Stimulated activated CD8-positive, alpha-beta memory T cell treated with anti-CD3 and anti-CD28 coated beads, Interleukin-7, amount 100 ng/mL, for 1 hour (primary cell): ENCODE measurements at places on chromosomes 6 and 20.

DNA sequence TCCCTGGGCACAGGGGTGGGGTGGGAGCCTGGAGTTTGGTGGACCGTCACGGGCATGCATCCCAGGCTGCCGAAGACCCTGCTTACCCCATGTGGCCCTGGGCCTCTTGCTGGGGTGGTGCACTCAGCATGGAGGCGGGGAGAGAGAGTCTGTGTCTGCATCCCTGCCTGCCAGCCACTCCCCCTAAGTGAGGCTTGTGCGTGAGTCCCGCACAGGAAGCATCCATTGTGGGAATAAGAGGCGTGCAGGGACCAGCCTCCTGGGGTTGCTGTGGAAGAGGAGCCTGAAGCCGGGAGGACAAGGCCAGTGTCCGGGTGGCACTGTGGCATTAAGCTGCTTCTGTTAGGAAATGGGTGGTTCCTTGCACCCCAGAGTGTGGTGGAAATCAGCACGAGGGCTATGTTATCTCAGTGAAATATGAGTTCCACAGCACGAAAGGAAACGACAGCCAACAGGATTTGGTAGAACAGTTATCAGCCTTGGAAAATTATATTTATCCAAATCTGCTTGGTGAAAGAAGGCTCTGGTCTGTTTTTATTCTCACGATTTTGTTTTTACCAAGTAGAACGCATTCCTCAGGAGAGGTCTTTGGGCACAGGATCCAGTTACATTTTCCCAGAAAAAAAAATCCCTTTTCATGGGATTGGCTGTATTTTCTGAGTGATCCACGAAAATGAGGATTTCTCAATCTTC, 35.7 kb downstream of the CDH4 start:
- DNase-seq, result no peak

GRCh38 chr6:122853259-122853995, 64.4 kb downstream of the SMPDL3A start:
- DNase-seq, result no peak

DNA sequence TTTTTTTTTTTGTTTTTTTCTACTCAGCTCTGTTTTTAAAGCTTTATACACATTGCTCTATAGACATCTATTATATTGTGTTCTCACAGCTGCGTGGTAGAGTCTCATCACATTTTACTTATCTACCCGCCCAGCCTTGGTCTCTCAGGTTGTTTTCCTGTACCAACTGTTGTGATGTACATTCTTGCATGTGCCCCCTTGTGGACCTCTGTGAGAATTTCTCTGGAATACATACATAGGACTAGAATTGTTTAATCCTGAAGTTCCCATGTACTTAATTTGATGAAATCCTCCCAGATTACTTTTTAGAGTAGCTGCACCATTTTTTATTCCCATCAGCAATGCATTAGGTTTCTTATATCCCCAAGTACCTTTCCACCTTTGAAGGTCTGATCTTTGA, 40.4 kb upstream of the TINAG start:
- no peak for DNase-seq

DNA sequence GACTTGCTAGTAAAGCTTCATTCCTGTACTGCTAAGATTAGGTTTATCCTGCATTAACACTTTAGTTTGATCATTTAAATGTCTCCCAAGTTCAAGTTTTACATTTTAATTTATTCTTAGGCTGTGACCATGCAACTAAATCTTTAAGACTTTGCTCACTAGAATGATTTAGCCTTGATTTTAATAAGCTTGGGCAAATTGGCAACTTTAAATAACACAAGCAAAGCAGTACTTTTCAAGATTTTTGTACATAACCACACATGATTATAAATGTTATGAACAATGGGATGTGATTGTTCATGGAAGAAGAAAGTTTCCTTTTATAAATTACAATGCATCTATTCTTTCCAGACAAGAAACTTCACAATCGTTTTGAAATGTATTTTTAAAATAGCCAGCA, 948.0 kb upstream of the EPHA7 start:
- DNase-seq, result no peak

DNA sequence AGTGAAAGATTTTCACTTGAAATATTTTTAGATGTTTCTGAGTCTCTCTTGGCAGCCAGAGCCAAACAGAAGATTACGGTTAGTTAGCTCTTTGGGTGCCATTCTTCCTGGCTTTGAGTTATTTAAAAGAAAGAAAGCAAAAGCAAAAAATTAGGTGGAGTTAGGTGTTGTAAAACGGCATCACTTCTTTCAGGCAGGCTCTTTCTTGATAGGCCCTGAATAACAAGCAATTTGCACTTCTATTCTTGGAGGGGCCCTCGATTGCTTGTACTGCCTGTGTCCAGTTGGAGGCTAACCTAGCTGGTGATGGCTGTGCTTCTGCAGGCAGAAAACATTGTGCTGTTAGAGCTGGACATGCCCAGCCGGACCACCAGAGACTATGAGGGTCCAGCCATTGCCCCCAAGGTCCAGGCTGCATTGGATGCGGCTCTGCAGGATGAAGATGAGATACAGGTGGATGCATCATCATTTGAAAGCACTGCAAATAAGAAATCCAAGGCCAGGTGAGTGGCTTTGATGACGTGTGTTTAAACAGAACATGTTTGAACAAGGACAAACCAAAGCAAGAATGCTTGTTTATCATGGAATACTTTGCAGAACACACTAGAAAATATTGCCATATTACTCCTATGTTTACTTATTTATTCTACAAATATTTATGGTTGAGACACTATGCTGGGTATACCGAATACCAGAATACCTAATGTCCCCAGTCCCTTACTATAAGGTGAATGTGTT, 28.1 kb upstream of the ASXL1 start:
- DNase-seq, result no peak

- DNase-seq, result no peak
Observed at GRCh38 chr20:34022151-34022838, 28.6 kb downstream of the RALY start.

DNA sequence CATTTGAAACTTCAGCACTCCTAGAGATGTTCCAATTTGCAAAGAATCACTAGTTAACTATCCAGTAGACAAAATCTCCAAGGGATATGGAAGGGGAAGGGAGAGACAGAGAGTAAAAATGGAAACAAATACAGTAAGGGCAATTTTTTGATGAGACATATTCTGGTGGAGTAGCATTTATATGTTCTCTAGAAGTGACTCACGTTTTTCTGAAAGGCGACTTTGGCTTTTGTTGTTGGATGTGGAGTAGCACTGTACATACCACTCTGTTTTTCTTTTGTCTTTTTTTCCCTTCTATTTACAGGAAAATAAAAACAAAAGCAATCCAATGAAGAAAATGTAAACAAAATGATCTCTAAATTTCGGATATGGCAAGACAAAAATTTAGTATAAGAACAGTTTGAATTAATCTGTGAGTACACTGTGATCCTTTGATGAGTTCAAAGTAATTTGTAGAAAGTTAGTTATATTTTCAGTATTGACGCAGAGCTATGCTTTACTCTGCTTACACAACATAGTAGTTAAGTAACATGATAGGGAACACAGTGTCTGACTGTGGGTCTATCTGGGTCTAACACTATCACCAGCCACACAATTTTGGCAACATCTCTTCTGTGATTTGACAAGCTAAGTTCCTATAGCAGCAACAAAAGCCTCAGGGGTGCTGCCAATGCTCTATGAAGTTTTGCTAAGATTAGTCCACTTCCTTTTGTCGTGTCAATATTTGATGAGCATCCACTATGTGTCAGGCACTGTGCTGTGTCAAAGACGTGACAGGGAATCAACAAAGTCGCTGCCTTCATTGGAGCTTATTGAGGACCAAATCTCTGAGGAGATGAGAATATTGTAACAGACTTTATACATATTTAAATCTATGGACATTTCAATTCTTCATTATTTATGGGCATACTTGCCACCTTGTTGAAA, 27.3 kb upstream of the TAGAP start:
- no peak for DNase-seq

DNA sequence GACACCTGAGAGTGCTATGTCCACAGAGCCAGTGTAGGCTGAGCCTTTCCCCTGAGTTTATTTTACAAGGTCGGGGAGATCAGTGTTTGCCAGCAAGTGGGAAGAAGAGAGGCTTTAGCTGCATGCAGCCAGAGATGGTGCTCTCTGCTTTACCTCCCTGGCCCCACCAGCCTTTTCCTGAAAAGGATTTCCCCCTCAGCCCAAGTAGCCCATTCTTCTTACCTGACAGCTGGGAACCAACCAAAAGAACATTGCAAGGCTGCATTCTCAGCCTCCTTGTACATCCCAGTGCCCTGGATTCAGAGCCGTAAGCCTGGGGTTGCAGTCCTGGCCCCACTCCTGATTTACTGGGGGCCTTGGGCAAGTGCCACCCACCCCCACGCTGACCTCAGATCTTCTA, 16.9 kb downstream of the SNPH start:
- DNase-seq, result no peak

DNA sequence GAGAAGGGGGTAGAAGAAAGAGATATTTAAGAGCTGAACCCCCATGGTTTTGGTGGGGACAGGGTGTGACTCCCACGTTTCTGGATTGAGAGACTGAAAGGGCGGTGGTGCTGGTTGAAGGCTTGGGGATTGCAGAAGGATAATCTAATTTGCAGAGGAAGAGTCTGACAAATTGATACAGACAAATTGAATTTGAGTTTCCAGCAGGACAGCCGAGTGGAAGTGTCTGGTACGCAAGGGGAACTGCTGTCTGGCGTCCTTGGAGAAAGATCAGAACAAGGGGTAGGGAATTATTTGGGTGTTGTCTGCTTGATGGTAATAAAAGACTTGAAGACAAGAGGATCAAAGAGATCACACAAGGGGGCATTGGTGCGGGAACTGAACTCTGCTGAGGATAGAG, 40.5 kb upstream of the MDGA1 start:
- DNase-seq, result no peak

- DNase-seq, result no peak
Observed at GRCh38 chr20:1335961-1336698, 7.2 kb upstream of the SDCBP2 start.

- DNase-seq, result no peak
Observed at GRCh38 chr6:132147530-132148011, 196.4 kb upstream of the CCN2 start.

DNA sequence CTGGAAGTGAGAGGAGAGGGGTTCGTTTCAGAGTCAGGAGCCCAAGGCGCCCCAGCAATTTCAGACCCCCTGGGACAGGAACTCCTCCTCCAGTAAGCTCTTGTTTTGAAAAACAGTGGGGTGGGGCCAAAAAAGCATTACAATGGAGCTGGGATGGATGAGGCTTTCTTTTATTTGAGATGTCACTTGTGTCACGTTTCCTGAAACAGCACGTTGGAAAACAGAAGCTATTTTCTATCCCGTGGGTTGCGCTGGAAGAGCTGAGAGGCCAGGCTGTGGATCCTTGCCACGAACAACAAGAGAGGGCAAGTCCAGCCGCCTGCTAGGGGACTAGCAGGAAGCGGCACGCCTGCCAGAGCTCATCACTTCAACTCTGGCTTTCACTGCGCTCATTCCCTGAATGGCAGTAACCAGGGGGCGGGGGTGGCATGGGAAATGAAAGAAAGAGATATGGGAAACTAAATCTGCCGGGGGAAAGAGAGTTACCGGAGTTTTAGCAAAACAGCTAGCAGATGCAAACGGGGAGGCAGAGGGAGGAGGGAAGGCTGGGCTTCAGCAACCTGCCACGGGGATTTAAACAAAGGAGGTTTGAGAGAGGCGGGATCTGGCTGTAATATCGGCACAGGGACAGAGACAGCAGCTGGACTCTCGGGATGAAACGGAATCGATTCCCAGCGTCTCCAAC, 34.6 kb downstream of the GCNT2 start:
- DNase-seq, result no peak
